ENCODE measurements at places on chromosomes 3 and 15.

- no peak for DNase-seq
These were observed 61.3 kb downstream of the KLHL25 start for GRCh38 chr15:85733416-85733815.

DNA sequence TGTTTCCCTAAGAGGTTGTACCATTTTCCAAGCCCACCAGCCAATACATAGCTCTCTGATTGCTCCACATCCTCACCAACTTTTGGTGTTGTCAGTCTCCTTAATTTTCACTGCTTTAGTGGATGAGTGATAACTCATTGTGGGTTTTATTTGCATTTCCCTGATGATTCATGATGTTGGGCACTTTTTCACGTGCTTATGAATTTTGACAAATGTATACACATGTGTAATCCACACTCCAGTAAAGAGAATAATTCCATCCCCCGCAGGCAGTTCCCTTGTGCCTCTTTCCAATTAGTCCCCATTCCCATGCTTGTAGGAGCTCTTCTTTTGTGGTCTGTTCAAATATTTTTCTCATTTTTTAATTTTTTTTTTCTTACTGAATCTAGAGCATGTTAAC, 52.4 kb downstream of the ANP32A start:
- peak; percentile 30 for DNase-seq

- DNase-seq = no peak
These were observed 157.9 kb upstream of the HES1 start for GRCh38 chr3:193978030-193978429.

- DNase-seq = peak; percentile 68
These were observed 1.3 kb upstream of the MEF2A start for GRCh38 chr15:99564221-99565048.

DNA sequence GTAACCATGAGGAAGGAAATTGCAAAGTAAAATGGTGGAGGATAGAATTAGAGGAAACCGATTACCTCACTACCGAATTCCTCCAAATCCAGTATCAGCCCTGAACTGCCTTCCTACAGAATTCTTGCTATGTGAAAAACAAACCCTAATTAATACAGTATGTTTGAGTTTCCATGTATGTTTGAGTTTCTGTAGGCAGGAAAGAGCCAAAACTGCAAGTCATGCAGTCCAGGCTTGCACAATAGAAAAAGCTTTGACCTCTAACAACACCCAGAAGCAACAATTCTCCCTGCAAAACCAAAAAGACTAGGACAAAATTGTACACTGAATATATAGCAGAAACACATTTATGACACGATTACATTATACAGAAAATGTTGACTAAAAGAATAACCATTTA, 614.8 kb downstream of the DIPK2A start:
- peak; percentile 77 for DNase-seq

GRCh38 chr3:46874430-46874829, 3.1 kb upstream of the PTH1R start:
- no peak for DNase-seq

DNA sequence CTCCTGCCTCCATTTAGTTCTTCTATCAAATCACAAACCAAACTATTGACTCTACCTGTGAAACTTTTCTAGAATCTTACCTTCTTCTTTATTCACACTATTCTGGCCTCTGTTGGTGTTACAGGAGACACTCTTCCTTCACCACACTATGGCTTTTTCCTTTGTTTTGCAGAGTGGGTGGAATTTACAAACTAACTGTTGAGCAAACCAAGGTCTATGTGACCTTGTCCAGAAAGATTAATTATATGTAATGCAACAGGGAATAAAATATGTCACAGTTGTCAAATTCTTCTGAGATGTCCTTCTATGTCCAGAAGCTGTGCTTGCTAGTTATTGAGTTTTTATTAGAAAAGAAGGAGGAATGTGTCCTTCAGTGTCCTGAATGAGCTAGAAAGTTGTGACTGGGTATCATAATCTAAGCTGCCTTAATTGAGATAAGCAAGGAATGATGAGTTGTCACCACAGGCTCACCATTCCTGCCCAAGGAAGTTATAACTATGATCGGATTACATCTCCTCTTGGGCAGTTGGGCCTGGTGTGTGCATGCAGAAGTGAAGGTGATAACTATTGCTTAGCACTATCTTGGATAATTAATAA, 21.7 kb downstream of the ARL14 start:
- DNase-seq = no peak

- no peak for DNase-seq
These were observed 48.0 kb upstream of the LDHAL6B start for GRCh38 chr15:59158701-59159034.

- DNase-seq = peak; percentile 14
These were observed 126.6 kb upstream of the MME start for GRCh38 chr3:154953538-154953937.

- no peak for DNase-seq
These were observed 346.1 kb downstream of the EPHB1 start for GRCh38 chr3:135141160-135141559.

- DNase-seq = no peak
These were observed 342.5 kb upstream of the TGFBR2 start for GRCh38 chr3:30263925-30264313.

- DNase-seq = peak; percentile 34
These were observed 144.3 kb downstream of the EEFSEC start for GRCh38 chr3:128297401-128298138.

DNA sequence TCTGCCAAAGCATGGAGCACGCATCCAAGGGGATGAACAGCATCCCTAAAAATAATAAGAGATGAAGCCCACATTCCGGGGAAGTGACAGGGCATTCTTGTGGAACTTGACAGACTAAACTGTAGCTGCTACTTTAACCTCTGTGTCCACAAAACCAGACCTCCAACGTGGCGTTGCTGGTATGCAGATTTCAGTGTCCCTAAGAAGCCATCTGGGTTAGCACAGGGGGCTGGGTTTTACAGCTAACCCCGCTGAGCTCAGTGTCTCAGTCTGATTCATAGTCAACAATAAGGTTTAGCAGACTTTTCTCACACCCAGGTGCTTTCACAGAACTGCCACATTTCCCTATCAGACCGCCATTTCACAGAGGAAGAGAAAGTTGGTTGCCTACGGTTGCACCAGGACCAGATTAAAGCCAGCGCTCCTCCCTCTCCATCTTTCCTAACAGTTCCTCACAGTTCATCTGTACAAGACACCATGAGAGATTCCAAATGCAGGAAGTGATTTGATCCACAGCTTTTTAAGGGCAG, 61.6 kb upstream of the CTDSPL start:
- no peak for DNase-seq

- DNase-seq = peak; percentile 10
These were observed 63.5 kb downstream of the SLC49A4 start for GRCh38 chr3:122858373-122858772.

DNA sequence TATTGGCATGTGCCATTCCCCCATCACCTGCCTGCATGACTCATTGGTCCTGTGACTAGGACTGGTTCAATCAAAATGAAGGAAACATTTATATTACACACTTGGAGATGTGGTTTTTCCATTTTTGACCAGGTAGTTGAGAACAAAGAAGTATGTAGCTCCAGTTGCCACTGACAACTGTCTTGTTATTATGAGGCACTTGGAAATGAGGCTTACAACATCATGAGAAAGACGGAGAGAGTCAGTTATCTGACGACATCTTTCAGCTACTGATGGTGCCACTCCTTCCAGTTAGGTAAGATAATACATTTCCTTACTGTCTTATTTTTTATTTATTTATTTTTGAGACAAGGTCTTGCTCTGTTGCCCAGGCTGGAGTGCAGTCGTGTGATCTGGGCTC, 21.8 kb upstream of the PROK2 start:
- DNase-seq = no peak

GRCh38 chr3:134356411-134357040, 17.7 kb downstream of the AMOTL2 start:
- no peak for DNase-seq

GRCh38 chr15:53978253-53978906, at the start of gene UNC13C:
UNC13C (plus strand) TSS chr15:53978441; CDS start chr15:54012904, 34,463 bp downstream.
- peak; percentile 25 for DNase-seq

GRCh38 chr3:66338927-66339326, 118.1 kb downstream of the SLC25A26 start:
- peak; percentile 89 for DNase-seq

- no peak for DNase-seq
These were observed 130.7 kb downstream of the EBLN2 start for GRCh38 chr3:73192036-73192738.

DNA sequence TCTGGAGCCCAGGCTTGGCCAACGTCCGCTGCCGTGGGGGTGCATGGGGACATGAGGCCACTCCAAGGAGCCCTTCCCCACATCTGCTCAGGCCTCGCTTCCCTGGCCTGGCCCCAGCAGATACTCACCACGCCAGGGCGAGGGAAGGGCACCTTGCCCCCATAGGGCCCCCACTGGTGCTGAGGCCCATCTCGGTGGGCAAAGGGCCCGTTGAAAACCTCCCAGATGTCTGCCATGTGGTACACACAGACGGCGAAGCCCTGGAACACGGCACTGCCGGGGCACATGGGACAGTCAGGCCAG, 4.7 kb downstream of the SEMA3G start:
- no peak for DNase-seq

DNA sequence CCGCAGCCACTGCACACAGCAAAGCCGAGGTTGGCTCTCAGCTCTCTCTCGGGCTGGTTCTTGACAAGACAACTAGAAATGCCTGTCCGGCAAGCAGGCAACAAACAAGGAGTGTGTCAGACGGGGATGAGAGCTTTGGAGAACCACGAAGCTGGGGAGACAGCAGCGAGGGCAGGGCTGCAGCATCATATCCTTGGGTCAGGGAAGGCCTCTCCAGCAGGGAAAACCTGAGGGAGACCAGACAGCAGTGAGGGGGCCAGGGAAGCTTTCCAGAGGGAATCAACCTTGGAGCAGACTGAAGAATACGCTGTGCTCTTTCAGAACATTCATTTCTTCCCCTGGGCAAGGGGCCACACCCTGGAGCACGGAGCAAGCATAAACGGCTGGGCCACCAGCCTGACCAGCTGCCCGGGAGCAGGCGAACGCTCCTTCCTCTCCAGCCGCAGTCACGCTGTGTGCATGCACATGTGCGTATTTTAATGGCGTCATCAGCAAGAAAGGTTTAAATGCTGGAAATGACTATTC, 58.7 kb downstream of the CHSY1 start:
- peak; percentile 55 for DNase-seq

- peak; percentile 59 for DNase-seq
These were observed 47.0 kb upstream of the ACKR4 start for GRCh38 chr3:132549890-132550578.

DNA sequence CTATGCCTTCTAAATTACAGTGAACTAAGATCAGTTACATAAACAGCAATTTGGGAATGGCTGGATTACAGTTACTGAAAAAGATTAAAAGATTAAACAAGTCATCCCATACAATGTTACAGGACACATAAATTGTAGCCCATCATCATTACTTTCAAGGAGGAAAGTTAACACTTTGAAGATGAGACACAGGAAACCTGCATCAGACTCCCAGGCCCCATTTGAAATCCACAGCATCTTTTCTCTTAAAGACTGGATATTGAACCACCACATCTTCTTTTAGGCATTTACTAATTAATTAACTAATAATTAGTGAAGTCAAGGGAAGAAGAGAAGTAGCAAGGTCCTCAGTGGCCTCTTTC, 170.2 kb downstream of the PLCL2 start:
- DNase-seq = no peak

- no peak for DNase-seq
These were observed 394.9 kb upstream of the WNT5A start for GRCh38 chr3:55882006-55882405.

GRCh38 chr3:40593351-40593750, 68.6 kb downstream of the ZNF621 start:
- no peak for DNase-seq

- DNase-seq = no peak
These were observed 742.2 kb upstream of the EPHA6 start for GRCh38 chr3:96072226-96072625.

DNA sequence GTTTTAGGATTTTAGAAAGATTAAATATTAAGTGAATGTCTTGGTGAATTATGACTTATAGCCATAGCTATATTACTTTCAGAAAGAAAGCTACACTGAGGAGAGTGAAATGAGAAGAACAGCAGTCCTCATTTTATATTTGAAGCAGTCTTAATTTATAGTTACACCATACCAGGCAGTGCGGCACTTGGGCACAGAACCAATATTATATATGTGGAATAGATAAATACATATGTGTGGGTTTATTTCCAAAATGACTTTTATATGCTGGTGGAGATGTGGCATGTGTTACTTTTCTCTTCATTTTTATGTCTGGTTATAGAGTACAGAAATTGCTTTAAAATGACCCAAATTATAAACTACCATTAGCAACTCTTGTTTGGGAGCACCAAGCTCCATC, 759.5 kb downstream of the GRM7 start:
- no peak for DNase-seq

DNA sequence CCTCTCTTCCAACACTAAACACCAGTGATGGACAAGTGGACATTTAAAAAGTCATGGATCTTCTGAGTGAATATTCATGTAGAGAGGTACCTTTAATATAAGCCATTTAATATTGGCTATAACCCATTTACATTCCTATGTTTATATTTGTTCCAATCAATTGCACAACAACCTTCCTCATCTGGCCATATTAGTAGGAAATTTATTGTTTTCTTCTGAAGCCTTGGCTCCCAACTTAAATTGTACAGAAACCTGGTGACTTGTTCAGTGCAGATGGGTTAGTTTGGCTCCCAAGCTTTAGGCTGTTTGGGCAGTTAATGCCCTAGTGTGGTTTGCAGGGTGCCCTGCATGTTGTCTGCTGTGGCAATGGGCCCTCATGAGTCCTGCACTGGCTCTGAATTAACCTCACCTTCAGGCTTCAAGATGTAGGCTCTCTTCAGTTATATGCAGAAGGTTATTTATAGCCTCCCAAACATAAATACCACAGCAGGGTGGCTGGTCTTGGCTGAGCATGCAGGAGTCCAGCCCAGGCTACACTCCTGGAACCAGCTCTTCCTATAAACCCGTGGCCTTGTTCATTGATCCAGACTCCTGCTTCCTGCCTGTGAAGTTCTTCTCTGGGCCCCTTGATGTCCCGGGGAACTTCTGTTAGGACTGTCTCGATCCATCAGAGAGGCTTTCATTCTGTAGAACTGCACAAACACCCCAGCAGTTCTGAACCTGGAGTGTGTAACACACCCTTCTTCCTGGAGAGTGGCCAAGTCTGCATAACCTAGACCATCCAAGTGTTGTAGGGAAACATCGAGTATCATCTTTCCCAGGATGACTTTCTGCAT, 57.0 kb downstream of the DUT start:
- peak; percentile 43 for DNase-seq

DNA sequence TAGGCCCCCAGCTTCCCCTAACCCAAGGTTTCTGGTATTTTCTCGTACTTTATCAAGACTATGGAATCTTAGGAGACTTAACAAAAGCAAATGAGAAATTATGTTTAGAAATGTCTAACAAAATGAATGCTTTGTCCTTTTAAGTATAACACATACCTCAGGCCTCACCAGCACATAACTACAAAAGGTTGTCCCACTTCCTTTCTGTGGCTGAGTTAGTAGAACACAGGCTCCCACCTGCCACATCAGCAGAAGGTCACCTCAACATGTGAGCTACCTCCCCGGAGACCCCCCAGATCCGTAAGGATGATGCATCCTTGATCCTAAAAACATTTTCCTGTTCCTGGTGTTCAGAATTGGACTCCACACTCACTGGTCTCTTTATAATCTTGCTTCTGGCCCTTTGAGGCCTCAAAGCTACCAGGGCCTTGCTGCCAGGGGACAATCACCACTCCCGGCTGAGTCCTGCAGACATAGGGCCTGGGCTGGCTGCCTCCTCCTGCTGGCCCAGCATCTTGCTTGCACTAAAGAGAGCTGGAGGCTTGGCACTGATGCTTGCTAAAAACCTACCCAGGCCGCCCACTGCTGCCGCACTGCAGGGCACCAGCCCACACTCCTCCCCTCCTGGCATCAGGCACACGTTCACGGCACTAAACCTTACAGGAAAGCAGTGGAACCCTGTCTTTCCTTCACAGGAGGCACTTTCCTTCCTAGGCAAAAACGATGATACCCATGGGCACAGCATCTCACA, 2.9 kb downstream of the CCRL2 start:
- no peak for DNase-seq
